ENCODE measurements at places on chromosomes 5 and 9.

- no peak for DNase-seq
These were observed 247.7 kb upstream of the ADRA1B start for GRCh38 chr5:159668556-159668955.

DNA sequence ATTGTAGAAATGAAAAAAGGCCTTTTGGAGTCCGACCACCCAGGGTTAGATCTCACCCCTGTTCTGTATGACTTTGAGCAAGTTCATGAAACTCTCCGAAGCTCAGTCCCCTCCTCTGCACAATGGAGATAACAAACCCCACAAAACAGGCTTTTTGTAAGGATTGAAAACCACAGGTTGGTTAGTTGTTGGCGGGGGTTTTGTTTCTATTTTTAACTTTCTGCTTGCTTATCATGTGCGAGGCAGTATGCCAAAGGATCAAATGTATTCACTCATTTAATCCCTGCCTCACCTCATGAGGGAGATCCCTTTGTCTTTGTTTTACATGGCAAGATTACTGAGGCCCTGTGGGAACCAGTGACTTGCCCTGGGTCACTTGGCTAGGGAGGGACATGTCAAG is 539.1 kb downstream of the CDK5RAP2 start:
- DNase-seq = no peak

- DNase-seq = no peak
These were observed 37.7 kb upstream of the CSNK1G3 start for GRCh38 chr5:123474228-123474627.

GRCh38 chr5:132871459-132872284 is 1.8 kb upstream of the LEAP2 start:
- DNase-seq = no peak

GRCh38 chr5:160158087-160158486 is 38.8 kb upstream of the PWWP2A start:
- no peak for DNase-seq

GRCh38 chr5:120463991-120464626 is at the start of gene PRR16:
Gene PRR16, plus strand, starts transcription at chr5:120464300.
- DNase-seq = no peak

DNA sequence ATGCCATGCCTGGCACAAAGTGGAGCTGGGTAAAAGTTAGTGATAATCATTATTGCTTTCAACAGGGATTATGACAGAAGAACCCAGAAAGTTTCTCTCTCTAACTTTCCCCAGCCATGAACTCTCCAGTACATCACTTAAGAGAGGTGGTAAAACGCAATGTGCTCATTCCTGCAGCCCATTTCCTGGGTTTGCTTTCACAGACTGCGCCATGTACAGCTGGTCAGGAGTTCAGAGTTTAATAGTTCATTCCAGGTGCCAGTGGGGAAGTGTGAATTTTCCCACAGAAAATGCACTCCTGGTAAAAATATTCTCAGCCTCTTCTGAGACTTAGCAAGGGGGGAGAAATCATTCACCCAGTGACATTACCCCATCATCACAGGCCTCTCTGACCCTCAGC is 35.5 kb downstream of the ADAM19 start:
- DNase-seq = no peak

DNA sequence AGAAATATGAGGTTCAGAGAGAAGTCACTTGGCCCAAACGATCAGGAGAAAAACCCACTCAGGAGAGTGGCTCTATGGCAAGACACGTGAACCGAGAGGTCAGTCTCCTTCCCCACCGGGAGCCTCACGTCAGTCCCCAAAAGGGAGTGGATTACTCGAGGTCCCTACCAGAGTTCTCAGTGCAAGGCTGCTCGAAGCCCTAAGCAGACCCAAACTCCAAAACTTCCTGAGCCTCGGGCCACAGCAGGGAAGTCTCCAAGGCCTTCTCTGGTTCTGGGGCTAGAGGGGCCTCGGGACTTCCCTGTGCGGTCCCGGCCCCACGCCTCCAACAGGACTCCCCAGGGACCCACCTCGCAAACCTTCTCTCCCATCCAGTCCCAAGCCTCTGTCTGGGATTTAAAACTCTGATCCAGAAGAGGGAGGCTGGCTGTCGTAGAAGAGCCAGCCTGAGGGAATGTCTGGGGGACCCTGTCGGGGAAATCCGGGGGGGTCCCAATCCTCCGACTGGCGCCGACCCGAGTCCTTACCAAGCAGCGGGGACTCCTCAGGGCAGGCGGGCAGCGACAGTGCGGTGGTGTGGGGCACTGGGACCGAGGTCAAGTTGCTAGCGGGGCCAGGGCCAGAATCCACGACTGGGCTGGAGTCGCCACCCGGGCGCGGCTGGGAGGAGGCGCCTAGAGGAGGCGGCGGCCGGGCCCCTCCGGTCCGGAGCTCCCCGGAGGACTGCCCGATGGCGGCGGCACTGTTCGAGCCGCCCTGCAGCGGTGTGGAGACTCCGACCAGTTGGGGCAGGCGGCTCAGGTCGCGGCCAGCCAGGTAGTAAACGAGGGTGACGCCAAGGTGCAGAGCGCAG is 679 bp downstream of the B4GALT1 start:
- DNase-seq = no peak

- no peak for DNase-seq
These were observed 70.5 kb downstream of the ZNF618 start for GRCh38 chr9:113946496-113947115.

- no peak for DNase-seq
These were observed 189.8 kb upstream of the TRIM32 start for GRCh38 chr9:116497095-116497890.

DNA sequence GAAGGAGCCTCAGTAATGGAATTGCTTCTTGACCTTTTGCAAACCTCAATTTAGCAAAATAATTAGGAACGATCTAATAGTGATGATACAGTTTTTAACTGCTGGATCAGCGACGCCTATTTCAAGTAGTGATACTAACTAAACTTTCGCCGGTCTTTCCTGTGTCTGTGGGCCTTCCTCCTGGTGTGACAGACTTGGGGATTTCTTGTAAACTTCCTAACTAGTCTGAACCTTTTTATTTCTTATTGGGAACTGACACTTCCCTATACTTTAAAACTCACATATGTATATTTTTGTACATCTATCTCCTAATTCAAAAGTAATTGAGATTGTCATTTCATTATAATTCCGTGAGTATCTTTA is 15.2 kb downstream of the ITGA1 start:
- no peak for DNase-seq

DNA sequence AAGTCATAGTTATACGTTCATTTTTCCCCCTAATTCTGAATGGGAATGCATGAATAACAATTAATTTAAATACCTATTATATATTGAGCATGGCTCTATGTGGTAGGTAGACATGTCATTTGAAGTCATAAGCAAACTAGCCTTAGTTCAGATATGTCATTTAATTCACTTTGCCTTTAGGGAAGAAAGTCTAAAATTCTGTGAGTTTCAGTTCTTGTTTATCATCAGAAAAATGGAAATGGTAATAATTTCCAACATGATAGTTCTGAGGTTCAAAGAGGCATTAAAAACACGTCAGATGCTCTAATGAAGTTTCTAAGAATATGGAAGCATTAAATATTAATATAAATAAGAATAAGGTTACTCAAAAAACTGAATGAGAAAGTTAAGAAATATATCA is 13.1 kb upstream of the ANXA1 start:
- DNase-seq = no peak

DNA sequence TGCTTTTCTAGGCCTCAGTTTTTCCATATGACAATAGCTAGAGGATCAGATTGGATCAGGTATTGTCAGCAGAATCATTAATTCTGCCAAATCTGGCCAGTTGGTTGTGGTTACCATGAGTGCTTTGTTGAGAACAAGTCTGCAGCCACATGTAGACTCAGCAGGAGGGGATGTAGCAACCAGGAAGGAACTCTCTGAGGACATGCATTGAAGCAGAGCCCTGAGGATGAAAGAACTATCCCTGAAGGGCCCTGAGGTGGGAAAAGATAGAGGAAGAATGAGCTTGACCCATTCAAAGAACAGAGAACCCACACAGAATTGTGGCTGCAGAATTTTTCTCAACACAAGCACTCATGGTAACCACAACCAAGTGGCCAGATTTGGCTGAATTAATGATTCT is 60.1 kb upstream of the AFAP1L1 start:
- no peak for DNase-seq

DNA sequence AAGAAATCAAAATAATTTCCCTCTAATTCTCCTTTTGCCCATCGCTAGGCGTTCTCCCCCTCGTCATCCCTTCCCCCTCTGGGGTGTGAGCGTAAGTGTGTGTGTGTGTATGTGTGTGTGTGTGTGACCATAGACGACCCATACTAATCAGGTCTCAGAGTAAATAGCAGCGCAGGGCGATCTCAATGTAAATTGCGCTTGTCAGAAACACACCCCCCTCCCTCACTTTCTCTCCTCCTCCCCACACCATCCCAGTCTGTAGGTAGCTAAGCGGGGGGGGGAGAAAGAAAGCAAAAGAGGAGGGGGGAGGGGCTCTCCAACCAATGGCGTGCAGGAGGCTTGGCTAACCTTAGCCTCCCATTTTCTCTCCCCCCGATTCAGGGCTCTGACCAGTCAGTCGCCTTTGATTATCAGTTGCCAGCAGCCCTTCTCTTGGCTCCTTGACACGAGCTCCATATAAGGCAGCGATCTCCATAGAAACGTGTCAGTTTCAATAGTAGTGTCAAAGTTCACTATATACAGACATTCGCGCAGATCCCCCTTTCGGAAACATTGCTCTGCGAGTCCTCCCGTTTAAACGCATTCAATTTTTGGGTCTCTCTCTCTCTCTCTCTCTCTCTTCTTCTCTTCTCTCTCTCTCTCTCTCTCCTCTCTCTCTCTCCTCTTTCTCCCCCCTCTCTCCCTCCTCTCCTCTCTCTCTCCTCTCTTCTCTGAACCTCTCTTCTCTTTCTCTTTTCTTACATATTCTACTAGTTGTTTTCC is at the start of gene NR2F1:
NR2F1 (plus strand) TSS at position 546 of the 762 bp plus-strand sequence. CDS start 1,802 bp downstream, outside the sequence.
- no peak for DNase-seq

DNA sequence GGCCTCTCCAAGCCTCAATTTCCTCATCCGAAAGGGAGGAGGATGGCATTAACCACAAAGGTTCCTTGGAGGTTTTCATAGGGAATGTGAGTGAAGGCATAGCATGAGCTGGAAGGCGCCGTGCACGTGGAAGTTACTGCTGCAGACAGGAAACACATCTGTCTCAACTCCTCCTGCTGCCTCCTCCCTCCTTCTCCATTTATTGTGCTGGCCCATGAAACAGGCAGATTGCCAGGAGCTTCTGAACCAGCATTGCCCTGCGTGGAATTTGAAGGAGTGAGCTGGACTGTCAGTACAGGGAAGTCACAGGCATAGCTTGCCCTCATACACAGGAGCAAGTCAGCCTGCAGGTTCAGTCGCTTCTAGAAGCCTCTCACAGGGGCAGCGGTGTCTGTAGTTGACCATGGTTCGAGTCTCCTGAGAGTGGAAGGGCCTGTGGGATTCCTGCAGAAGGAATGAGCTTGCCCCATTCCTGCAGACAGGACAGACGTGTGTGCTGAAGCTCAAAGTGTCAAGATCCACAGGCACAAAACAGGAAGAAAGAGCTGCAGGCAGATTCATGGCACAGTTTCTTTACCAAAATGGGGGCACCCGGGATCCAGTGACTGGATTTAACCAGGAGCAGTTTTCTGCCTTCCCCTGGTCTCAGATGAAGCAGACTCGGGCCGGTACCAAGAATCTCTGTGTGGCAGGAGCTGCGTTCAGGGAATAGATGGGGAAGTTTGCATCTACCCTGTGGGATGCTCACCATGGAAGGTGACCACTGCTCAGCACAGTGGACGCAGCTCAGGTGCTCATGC is 48.7 kb upstream of the CTSL start:
- no peak for DNase-seq

DNA sequence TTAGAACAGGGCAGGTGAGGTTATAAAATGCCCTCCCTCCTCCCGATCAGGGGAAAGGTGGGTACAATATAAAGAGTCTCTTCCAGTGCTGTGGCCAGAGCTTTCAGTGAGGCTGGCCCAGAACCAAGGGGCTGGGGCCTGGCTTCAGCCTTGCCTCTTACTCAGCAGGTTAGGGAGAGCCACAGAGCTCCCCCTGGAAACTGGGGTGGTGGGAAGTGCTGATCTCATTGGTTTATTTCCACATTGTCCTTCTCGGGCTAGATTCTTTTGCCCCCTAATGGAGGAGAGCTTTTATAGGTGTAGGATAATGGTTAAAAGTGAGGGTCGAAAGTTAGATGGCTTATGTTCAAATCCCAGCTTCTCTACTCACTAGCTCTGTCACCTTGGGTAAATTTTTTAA is 186.7 kb upstream of the TBC1D2 start:
- DNase-seq = no peak

GRCh38 chr5:130034566-130035210 is 130.4 kb downstream of the CHSY3 start:
- DNase-seq = no peak

- no peak for DNase-seq
These were observed 23.7 kb upstream of the OR2S2 start for GRCh38 chr9:35981699-35982098.

- DNase-seq = peak; percentile 2
These were observed 7.1 kb upstream of the IFNA6 start for GRCh38 chr9:21357479-21358460.

DNA sequence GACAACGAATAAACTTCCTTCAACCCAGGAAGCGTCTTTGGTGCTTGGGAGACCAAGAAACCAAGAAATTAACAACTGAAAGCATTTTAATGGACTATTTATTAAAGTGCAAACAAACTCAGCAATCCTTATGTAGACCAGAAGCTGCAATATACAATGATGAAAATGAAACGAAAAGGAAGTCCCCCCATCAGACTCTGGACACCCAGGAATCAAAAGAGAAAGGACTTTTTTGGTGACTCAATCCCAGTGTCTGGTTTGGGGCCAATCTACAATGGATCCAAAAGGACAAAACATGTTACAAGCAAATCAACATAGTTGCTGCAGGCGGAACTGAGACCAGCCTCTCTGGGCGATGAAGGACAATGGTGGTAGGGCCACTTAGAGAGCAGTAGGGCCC is 39.5 kb downstream of the C9orf152 start:
- no peak for DNase-seq

- DNase-seq = no peak
These were observed 105.1 kb downstream of the INSYN2B start for GRCh38 chr5:169875091-169875728.

- DNase-seq = no peak
These were observed 12.5 kb downstream of the GARNL3 start for GRCh38 chr9:127277099-127277498.
